Subcutaneous adipose tissue (tissue), 4 donors: ENCODE measurements at places on chromosomes 12 and 14. TPM values are rescaled to one million over a fixed set of nuclear protein-coding genes. Genes with fewer than 3 reads are reported as not detected.

RIPK3 gene
- total RNA-seq, result 13.0 TPM

LALBA gene
- total RNA-seq, result not detected

PTGDR gene
- total RNA-seq, result 1.8 TPM

LRR1 gene
- total RNA-seq, result 12.6 TPM

ENDOU gene
- not detected for total RNA-seq

SCNN1A gene
- total RNA-seq, result 3.8 TPM

BDKRB2 gene
- 6.2 TPM for total RNA-seq

EFS gene
- total RNA-seq, result 8.5 TPM

ZNF10 gene
- 7.9 TPM for total RNA-seq

RARG gene
- 11.1 TPM for total RNA-seq

SIX6 gene
- not detected for total RNA-seq

RNASE8 gene
- total RNA-seq, result not detected

FAM90A1 gene
- total RNA-seq, result 0.33 TPM

TRPV4 gene
- total RNA-seq, result 1.7 TPM

CLEC2B gene
- total RNA-seq, result 47.8 TPM

KRT82 gene
- not detected for total RNA-seq

LRP1 gene
- total RNA-seq, result 301 TPM

ALKBH2 gene
- total RNA-seq, result 18.8 TPM

RAD9B gene
- total RNA-seq, result 0.22 TPM

PIK3C2G gene
- total RNA-seq, result not detected
